ENCODE measurements at places on chromosomes 5 and 9.

DNA sequence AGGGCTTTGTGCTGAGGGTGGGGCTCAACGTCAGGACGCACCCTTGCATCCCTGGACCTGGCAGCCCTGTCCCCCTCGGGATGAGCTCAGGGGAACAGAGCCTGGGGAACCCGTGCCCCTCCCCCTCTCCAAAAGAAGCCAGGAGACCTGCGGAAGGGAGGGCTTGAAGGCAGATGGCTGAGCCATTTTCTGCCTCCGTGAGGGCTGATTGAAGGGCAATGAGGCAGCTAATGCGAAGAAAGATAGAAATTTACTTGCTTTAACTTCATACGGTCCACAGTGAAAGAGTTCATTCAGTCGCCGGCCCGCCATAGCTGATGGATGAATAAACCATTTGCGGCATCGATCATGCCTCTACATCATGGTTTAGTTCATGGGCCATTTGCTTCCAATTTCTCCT lies 28.8 kb downstream of the ASS1 start:
- DNase-seq = no peak

- DNase-seq = no peak
Measured at GRCh38 chr9:14296495-14297113, 17.3 kb downstream of the NFIB start.

GRCh38 chr9:131053896-131054295 lies 42.4 kb upstream of the AIF1L start:
- no peak for DNase-seq

- no peak for DNase-seq
Measured at GRCh38 chr5:108801776-108802175, 54.1 kb downstream of the FER start.

- DNase-seq = no peak
Measured at GRCh38 chr5:75608870-75609269, 2.4 kb upstream of the ANKDD1B start.

DNA sequence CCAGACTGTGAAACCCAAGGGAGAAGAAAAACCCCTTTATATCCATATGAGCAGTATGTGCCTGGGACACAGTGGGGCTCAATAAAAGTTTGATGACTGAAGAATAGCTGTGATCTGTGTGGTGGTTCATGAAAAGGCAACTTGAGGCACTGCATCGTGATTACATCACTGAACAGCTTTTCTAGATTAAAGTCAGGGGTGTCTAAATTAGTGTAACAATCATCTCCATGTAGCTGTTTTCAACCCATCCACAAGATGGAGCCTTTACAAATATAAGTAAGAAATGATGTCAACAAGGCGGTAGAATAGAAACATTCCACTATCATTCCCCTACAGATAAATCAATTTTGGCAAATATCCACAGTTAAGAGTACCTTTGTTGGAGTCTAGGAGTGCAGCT lies 55.5 kb downstream of the PRRC1 start:
- no peak for DNase-seq

Measured in activated effector memory CD4-positive, alpha-beta T cell treated with anti-CD3 and anti-CD28 coated beads, Interleukin-2, amount 50 U/mL, for 16 hours (primary cell).